ENCODE measurements at places on chromosomes 13 and 19. TPM values are rescaled to one million over a fixed set of nuclear protein-coding genes. Genes with fewer than 3 reads are reported as not detected.

Gene CCDC122
- total RNA-seq: 1.6 TPM

Gene PABPC3
- total RNA-seq: 0.14 TPM

Gene EHD2
- not detected for total RNA-seq

Gene PALM3
- total RNA-seq: not detected

Gene ANGPTL8
- not detected for total RNA-seq

Gene CADM4
- not detected for total RNA-seq

Gene ELSPBP1
- total RNA-seq: not detected

Gene PRTN3
- not detected for total RNA-seq

Data from Karpas-422 (cell line).